ENCODE measurements at places on chromosomes 3 and 15.

- no peak for DNase-seq
Observed at GRCh38 chr3:11807686-11808085, 39.0 kb downstream of the TAMM41 start.

GRCh38 chr3:13162549-13163320 lies 89.5 kb upstream of the IQSEC1 start:
- no peak for DNase-seq

DNA sequence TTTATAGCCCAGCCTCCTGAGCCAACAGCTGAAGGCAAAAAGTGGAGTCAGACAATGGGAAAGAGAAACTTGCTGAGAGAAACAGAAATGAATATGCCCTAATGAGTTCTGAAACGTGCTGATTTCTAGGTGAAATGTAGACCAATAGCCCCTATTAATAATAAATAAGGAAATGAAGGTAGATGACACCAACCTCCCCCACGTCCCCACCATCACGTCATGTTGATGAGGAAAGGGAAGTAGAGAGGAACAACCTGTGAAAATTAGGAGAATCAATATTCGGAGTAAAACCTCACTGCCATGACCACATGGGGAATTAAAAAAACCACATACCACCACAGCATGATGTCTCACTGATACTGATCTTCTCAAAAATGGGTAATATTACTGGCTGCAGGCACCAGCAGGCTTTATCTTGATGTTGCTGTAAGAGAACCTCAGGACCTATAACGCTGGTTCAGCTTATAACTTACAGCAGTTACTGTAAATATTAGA lies 64.0 kb downstream of the KAT2B start:
- DNase-seq: no peak

DNA sequence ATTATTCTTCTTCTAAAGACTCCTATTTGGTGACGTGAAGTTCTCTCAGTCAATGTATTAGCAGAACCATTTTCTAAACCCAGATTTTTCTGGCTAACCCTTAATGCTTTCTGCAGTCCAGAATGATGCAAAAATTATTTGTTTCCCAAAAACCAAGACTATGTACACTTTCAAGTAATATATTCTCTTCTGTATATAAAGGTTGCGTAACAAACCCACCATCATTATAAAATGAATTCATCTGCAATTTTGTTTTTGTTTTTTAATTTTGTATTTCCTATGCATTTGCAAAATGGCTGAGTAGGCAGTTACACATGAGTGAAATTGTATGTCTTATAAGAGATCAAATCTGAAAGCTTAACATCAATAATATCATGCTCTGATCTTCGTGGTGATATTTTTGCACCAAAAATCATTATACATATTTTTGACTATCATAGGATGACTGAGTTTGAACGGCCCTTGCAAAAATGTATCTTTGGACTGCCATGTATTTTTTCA lies 593.6 kb downstream of the ZIC1 start:
- DNase-seq: no peak

GRCh38 chr3:30184091-30184810 lies 422.1 kb upstream of the TGFBR2 start:
- DNase-seq: no peak
